ENCODE measurements at places on chromosomes 2 and 18. TPM values are rescaled to one million over a fixed set of nuclear protein-coding genes. Genes with fewer than 3 reads are reported as not detected.

The ADRA2B gene
- not detected for total RNA-seq

The MTHFD2 gene
- total RNA-seq, result 24.2 TPM

The PTCD3 gene
- 41.1 TPM for total RNA-seq

The TAF1B gene
- 26.4 TPM for total RNA-seq

The TMEM247 gene
- total RNA-seq, result not detected

The ST6GAL2 gene
- under 0.01 TPM for total RNA-seq

The EMILIN2 gene
- 1.4 TPM for total RNA-seq

The GAL3ST2 gene
- total RNA-seq, result not detected

The MARCO gene
- not detected for total RNA-seq

The CPLX4 gene
- not detected for total RNA-seq
